ENCODE measurements at places on chromosomes 1 and 21.

DNA sequence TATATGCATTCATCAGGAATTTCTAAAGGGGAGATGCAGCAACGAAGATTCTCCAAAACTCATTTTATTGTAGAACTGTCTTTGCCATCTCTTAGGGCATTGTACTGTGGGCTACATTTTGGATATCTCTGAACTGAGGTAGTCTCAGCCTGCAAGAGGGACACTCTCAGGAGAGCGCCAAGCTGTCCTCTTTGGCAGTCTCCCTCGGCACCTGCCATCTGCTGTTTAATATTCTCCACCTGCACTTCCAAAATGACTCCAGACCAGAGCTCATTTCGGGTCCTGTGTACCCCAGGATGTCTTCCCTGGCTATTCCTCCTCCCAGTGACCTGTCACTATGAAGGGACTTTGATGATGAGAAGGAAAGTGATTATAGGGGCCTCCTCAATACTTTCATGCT, 356.3 kb upstream of the C1orf174 start:
- DNase-seq, result no peak

DNA sequence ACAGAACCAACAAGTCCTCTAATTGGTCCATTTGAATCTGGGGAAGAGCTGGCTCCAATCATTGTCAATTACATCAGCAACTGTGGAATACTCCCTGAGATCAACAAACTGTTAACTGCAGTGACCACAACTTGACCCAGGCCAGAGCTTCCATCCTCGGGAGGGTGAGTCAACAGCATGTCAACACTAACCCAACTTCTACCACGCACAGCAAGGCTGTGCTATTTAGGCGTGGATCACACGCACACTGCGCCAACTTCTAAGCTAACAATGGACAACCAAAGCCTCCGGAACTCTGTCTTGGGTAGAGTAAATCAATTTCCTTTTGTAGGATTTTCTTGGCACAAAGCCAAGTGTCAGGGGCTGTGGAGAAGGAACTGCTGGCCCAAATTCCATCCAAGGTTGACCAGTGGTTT, 30.4 kb downstream of the APP start:
- DNase-seq, result no peak

DNA sequence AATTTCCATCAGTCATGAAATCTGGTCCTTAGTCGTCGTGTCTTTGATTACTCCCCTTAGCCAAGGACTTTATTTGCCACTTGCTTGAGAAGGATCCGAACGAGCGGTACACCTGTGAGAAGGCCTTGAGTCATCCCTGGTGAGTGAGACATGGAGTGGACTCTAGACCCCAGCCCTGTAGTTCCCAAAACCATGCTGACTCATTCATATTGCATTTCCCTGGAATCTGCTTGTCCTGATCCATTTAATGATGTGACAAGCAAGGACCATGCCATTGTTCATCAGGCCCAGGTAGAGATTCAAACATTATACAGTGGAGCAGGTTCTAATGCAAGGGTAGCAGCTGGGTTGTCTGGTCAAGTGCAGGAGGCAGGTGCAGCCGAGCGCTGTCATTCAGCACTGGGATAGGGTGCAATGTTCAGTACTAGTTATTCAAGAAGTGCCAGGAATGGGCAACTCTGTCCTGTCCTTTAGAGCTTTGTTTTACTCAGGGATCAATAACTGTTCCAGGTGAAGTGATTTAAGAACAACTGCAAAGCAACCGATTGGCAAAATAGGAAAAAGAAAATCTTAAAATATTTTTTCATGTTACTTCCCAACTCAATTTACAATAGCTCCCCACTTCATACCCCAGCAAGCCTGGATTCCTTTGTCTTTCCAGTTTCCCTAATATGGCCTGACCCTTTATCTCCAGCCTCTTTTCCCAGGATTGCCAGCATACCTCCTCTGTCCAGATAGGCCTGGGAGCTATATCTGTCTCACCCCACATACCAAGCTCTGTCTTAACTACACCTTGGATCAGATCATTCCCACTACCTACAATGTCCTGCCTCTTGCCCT, 26.5 kb downstream of the CAMK1G start:
- DNase-seq, result no peak

- DNase-seq, result no peak
Observed at GRCh38 chr1:192122668-192123067, 35.6 kb upstream of the RGS18 start.

GRCh38 chr1:204232526-204232925, 18.7 kb upstream of the GOLT1A start:
- no peak for DNase-seq

DNA sequence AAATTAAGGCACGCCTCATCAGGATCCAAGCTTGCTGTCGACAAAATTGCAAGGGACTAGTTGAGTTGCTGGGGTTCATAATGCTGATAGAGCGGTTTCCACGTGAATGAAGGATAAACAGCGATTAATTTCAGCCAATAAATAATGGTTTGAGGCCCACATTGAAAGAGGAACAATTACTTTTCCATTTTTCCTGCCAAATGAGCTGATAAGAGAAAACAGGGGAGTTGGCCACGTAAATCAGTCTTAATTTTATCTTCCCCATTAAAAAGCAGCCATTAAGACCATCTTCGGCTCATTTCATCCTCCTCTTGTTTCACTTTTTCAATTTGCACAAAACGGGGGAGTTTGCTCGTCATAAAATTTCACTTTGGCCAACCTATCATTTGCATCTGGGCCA, 235.5 kb upstream of the RRP15 start:
- DNase-seq, result no peak

DNA sequence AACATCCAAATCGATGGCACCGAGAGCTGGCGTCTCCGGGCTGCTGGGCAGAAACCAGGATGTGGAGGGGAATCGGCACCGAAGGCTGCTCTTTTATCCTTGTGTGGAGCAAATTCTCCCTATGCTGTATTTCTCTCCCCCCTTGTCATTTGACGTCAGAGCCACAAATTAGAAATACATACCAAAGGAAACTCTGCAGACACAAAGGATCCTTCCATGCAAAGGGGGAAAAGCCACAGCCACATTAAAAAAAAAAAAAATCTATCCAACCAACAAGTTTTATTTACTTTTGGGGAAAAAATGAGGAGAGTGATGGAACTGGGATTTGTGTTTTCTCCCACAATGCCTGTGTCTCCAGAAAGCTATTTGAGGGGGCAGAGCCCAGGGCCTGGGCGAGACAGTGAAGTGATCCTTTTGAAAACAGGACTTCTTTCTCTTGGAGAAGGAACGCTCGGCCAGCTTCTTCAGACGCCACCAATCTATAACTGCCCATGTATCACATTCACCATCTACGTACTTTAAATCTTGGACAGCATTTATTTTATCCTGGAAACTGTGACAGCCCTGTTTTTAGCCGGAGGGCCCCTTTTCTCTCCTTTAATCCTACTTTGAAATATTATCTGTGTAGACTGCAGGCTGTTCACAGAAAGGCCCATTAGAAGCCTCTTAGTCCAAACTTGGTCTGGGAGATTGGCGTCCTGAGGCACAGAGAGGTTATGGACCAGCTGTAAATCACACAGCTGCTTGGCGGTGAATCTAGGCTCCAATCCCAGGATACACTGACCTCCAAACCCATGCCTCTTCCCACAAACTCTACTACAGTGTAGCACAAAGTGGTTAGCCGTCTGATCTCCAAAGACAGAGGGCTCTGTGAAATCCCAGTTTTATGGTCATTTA, 4.5 kb downstream of the KANK4 start:
- no peak for DNase-seq

DNA sequence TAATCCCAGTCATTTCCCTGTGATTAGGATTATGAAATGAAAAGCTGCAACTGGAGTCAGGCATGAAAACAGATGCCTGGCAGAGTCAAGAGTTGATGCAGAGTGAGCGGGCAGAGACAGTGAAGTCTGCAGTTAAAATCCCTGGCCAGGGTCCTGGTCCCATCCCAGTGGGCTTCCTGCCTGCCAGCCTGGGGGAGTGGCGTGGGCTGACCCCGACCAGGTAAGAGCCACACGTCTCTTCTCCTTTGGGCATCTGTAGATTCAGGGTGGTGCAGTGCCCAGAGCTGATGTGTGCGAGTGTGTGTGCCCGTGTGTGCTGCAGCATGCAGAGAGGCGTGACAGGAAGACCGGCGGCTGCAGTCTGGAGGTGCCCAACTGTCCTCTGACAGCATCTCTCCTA, 6.2 kb upstream of the KIAA1614 start:
- no peak for DNase-seq

GRCh38 chr1:156692441-156692924, 12.9 kb downstream of the CRABP2 start:
- no peak for DNase-seq

DNA sequence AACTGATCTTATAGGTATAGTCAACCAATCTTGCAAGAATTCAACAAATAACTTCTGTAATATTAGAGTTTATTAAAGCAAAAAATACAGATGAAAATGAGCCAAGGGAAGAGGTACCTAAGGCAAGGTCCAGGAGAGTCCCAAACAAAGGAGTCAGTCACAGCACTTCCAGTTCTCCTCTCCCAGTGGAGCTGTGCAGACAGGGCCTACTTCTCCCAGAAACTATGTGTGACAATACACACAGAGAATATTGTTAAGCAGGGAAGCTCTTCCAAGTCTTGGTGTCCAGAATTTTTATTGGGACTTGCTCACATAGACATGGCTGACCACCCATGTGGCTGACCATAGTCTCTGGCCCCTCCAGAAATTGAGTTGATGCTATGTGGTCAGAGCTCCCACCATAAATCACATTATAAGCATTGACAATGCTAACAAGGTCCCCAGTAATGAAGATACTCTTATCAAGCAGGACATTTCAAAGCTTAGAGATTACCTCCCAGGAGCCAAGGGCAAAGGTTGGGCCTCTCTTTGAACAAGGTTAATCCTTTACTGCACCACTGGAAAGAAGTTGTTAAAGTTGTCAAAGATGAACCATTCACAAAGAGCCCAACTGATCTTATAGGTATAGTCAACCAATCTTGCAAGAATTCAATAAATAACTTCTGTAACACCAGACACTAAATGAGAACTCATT, 3.5 kb upstream of the CD244 start:
- no peak for DNase-seq

DNA sequence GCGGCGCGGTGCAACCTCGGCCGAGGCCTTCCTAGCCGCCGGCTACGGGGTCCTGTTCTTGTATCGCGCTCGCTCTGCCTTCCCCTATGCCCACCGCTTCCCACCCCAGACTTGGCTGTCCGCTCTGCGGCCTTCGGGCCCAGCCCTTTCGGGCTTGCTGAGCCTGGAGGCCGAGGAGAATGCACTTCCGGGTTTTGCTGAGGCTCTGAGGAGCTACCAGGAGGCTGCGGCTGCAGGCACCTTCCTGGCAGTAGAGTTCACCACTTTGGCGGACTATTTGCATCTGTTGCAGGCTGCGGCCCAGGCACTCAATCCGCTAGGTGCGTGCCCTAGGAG, 379 bp downstream of the PPCS start:
- peak; percentile 31 for DNase-seq
